ENCODE measurements at places on chromosomes 5 and 9.

GRCh38 chr5:74638544-74638969 lies 2.0 kb downstream of the ENC1 start:
- DNase-seq, result no peak

GRCh38 chr5:431001-431710 lies 11.8 kb upstream of the EXOC3 start:
- peak; percentile 77 for DNase-seq

GRCh38 chr5:140965905-140966292 lies 377 bp upstream of the PCDHAC2 start:
- no peak for DNase-seq

GRCh38 chr9:81490605-81491331 lies 198.6 kb downstream of the TLE1 start:
- DNase-seq, result no peak

GRCh38 chr9:31034311-31034710 lies 1350.1 kb upstream of the ACO1 start:
- no peak for DNase-seq

DNA sequence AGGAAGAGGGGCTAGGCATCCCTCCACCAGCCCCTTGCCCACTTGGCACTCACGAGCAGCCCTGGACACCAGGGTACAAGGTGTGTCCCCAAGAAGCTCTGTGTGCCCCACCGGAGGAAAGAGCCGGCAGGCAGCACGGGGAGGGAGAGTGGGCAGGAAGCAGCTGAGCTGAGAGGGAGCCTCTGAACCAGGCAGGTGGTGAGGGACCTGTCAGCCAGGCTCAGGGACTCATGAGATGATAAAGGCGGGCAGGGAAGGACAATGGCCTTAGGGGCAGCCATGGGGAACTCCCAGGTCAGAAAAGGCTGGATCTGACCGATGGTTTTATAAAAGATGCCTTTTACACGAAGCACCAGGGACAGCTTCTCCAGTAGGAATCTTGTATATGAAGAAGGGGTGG lies 112.0 kb downstream of the VAV2 start:
- DNase-seq, result no peak

DNA sequence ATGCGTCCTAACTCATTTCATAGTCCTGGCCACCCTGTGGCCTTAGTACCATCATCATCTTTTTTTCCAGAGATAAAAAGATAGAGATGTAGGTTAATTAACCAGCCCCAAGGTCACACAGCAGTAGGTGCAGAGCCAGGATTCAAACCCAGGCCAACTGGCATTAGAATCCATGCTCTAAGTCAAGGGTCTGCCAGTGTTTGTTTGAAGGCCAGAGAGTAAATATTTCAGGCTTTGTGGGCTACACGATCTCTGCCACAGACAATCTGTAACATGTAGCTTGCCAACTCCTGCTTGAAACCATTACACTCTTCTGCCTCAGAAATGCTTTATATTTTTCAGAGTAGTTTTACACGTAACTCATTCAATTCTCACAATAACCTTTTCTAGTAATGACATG lies 119.6 kb downstream of the EFNA5 start:
- no peak for DNase-seq

GRCh38 chr5:180959661-180960060 lies 29.0 kb upstream of the BTNL3 start:
- DNase-seq, result no peak

- DNase-seq, result no peak
Observed at GRCh38 chr9:68933434-68934328, 80.2 kb downstream of the PRKACG start.

GRCh38 chr9:93290495-93291434 lies 106.8 kb downstream of the WNK2 start:
- DNase-seq, result no peak

DNA sequence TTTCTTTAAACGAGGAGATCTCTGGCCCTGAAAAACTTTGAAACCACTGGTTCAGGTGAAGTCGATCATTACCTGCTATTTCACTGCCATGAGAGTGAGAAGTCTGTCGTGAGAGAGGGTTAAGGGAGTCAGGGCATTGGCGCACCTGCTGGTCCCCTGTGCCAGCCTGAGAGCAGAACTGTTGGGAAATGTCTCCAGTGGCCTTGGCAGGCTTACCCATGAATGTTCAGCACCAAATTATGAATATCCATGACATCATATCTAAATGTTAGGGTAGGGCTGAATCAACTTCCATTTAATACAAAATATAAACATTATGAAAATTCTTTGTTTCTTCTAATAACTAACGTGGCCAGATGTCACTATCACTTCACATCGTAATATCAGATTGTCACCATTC lies 379.3 kb downstream of the KDM4C start:
- DNase-seq, result no peak

DNA sequence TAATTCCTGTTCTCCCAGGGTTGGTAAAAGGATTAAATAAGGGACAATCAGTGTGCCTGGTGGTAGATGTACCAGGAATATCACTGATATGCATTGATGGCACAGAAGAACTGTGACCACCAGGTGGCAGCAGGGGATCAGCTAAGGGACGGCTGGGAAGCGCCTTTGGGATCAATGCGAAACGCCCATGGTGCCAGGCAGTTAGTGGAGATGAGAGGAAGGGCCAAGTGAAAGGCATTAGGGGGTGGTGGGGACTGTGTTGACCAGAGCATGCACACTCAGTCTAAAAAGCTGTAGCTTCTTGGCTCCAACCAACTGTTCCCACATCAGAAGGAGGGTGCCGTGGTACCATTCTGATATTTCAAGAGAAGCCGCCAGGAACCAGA lies 55.6 kb downstream of the ARHGEF37 start:
- DNase-seq, result peak; percentile 83

GRCh38 chr5:160272889-160273288 lies 39.5 kb downstream of the CCNJL start:
- DNase-seq, result no peak

DNA sequence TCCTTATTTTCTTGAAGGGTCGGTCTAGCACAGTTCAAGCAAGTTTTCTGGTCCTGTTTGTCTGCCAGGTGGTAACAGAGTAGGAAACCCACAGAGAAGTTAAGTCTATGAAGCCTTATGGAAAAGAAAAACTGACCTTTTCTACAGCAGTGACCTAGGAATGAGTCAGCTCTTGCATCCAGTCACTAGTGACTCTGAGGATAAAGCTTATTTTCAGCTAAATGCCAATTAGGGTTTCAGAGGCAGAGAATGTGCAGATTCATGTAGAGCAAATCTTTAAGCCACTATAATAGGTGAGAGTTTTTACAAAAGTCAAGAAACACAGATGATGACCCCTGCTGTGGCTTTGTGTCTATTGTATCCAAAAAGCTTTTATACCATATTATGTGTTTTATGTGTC lies 100.7 kb downstream of the CWC27 start:
- no peak for DNase-seq

DNA sequence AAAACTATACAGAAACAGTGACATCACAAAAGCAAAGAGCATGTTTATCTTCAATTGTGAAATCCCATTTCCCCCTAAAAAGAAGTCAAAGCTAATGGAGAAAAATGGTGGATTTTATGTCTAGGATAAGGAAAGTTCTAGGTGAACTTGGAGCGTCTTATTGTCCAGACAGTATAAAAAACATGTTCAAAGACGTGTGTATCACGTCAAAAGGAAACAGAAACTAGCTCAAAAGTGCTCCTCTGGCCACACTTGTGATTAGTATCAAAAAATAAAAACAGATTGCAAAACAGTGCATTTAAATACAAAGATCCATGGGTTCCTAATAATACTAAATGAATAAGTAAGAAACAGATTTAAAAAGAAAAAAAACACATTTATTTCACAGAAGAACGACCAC lies 568.9 kb downstream of the ANXA1 start:
- DNase-seq, result no peak

GRCh38 chr5:174191850-174192655 lies 146.5 kb downstream of the NSG2 start:
- no peak for DNase-seq

DNA sequence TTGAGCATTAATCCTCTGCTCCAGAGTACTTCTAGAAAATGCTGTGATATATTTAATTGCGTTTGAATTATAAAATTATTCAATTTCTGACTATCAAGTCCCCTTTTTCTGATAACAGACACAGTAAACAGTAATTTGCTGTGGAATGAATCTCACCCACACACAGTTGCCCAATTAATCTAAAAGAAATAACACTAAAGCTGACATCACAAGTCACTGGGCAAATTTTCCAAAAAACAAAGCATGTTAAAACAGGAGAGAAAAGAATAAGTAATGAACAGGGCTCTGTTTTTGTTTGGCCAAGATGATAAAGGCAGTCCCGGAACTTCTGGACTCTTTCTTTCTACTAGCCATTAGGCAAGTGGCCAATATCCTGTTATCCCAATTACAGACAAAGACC lies 56.5 kb downstream of the SLC27A6 start:
- no peak for DNase-seq

DNA sequence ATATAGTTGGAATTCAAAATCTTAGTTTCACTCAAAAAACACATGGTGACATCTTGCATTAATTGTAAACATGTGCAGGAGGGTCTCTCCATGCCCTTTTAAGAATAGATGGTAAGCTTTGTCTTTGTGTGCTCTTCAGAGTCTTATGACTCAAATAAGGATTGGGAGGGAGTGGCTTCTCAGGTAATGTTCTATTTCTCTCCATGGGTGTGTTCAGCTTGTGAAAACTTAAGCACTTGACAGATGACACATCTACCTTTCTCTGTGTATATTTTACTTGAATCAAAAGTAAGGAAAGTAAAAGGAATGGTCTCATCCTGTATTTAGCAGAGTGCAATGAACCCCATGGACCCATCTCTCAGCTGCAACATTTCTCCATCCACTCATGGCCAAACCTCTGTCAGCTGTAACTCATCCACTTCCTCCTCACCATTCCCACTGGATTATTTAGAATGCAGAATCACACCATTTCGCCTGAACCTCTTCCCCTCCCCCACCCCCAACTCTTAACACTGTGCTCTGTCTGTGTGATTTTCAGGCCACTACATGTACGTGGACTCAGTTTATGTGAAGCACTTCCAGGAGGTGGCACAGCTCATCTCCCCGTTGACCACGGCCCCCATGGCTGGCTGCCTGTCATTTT lies 82.1 kb downstream of the MAMDC2 start:
- DNase-seq, result no peak

GRCh38 chr5:26388976-26389375 lies 649.4 kb downstream of the CDH9 start:
- no peak for DNase-seq

DNA sequence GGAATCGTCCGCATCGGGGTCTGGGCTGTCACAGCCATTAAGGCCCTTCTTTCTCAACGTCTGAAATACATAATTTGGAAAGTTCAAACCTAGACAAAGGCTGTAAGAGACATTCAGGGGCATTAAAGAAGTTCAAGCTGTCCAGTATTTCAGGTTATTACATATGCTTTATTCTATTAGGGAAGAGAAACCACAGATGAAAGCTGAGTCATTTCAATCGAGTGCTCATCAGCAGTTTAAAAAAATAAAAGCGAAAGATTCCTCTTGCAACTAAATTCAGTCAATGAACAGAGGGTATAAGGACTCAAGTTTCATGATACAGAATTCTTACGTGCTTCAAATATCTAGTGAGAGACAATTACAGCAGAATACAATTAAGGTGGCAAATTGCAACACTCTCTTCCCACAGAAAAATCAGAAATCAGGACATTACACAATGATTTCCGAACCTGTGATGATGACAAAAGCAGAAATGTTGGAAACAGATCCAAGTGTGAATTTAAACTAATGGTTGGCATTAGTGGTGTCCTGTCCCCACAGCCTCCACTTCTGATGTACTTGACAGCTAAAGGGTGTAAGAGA lies 121.6 kb downstream of the MEF2C start:
- no peak for DNase-seq

- DNase-seq, result no peak
Observed at GRCh38 chr9:136936645-136937170, 7.8 kb downstream of the FBXW5 start.

GRCh38 chr9:122307925-122308324 lies 43.2 kb downstream of the MRRF start:
- no peak for DNase-seq

GRCh38 chr5:32506799-32507198 lies 62.3 kb upstream of the ZFR start:
- DNase-seq, result no peak

DNA sequence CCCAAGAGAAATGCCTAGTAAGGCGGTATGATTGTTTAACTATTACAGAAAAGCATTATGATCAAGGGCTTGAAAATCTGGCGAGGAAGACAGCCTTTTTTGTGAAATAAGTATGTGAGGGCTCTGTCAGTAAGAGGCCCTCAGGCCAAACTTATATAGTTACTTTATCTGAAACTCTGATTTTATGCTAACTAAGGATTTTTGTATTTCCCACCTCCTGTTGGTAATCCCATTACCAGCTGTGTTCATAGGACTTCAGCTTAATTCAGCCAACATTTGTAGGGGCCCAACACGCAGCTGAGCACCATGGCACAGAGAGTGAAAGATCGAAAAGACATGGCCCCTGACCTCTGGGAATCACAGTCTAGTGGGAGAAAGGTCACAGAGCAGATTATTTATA lies 318.3 kb upstream of the WWC1 start:
- DNase-seq, result no peak

- DNase-seq, result no peak
Observed at GRCh38 chr5:132766020-132766805, 10.8 kb downstream of the SEPTIN8 start.

- DNase-seq, result no peak
Observed at GRCh38 chr5:61307191-61307590, 24.9 kb upstream of the ZSWIM6 start.

- peak; percentile 69 for DNase-seq
Observed at GRCh38 chr5:39274398-39275085, 55.2 kb upstream of the FYB1 start.

DNA sequence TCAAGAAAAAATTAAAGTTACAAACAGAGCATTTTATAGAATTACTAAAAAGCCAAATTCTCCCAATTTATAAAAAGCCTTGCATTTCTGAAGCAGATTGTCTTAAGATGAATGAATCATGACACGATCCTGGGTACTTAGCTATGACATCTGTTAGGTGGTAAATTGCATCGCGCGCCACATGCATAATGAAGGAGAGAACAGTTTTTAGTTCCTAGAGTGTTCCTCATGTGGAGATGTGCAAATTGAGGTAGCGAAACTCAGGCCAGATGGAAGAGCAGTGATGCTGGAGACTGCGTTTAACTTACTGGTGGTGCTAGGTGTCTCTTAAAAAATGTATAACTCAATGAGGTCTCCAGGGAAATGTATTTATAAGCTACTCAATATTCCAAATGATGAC lies 516.1 kb downstream of the EFNA5 start:
- no peak for DNase-seq

DNA sequence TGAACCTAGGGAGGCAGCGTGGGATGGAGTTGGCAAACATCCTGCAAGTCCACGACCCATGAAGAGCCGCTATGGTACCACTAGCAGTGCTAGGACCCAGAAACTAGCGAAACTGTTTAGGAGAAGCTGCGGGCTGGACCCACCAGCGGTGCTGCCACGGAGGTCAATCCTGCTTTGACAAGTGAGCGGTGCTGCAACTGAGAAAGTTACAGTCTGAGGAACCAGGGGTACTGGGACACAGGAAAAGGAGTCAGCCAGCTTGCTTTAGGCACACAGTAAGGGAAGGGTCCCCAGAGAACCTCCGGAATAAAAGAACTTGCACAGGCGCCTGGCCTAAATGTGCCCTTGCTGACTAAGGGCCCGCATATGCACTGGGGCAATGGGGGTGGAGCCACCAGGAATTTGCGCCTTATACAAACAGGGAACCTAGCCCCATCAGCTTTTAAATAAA lies 23.6 kb upstream of the ANXA2R start:
- DNase-seq, result peak; percentile 41

Data from hematopoietic multipotent progenitor cell treated with erythropoietin and hydrocortisone succinate and interleukin-3 and kit ligand, for 4 days (in vitro differentiated cells).